ENCODE measurements at places on chromosomes 16 and 17.

DNA sequence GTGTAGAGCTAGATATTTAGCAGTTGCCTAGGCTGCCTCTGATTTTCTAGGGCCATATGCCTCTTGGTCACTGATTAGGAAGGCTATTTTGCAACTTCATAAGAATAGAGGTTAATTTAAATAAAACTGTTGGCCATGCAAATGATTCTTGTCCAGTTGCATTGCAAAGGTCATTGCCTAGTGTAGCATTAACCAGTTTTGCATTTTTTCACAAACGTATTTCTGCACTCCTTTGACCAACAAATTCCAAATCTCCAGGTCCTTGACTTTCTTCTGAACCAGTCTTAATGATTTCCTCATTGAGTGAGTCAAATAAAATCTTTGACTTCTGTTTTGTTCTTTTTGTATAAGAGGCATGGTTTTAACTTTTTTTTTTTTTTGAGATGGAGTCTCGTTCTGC is 33.5 kb downstream of the ERCC4 start:
- no peak for DNase-seq

DNA sequence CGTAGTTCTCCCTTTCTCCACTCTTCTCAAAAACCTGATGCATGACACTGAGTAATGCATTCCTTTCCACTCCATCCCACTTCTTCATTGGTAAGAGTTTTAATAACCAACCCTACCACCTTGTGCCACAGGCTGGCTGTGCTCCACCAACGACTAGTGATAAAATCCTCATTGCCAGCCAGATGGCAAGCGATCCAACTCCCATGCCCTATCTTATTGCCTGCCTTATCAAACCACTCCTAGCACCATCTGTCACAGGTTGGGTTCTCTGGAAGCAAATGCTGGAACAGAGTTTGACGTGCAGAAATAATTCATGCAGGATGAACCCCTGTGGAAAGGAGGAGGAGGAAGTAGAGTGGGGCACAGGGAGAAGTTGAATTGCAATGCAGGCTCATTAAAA is 99.5 kb downstream of the CHD9NB start:
- no peak for DNase-seq

- no peak for DNase-seq
Observed at GRCh38 chr17:26731005-26731921, 562.7 kb upstream of the WSB1 start.

GRCh38 chr16:67174706-67175231 is 4.4 kb downstream of the NOL3 start:
- DNase-seq: no peak

DNA sequence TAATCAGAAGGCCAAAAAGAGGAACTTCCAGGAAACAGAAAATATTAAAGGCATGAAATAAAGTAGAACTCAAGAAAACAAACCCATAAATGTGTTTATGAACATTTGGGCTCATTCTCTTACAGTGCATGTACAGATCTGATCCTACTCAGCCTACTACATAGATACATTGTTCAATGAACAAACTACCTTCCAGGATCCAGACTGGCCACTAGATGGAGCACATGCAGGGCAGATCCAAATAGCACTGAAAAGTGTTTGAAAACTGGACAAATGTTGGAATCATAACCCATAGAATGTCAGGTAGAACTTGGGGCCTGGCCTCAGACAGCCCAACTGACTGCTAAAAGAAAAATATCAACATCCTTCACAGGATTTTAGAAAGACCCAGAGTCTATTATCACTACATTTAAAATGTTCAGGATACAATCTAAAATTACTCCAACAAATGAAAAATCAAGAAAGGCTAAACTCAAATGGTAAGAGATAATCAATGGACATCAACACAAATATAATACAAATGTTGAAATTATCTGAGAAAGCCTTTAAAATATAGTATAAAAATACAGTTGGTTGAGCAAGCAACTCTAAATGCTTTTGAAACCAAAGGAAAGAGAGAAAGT is 122.4 kb upstream of the NUDT7 start:
- no peak for DNase-seq

GRCh38 chr17:17781591-17782496 is 54.9 kb downstream of the SREBF1 start:
- DNase-seq: no peak

DNA sequence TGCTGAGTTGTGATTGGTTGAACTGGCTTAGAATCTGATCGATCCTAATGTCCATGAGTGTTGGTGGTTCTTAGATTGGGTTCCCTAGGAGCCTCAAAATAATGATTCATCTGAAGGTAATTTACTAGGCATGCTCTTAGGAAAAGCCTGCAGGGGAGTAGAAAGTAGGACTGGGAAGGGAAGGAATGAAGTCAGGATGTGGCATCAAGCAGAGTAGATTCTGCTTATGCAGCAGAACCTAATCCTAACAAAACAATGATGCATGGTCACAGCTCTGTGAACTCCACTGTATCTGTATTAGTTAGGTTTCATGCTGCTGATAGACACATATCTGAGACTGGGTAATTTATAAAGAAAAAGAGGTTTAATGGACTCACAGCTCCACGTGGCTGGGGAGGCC is 132.5 kb downstream of the HS3ST2 start:
- no peak for DNase-seq

DNA sequence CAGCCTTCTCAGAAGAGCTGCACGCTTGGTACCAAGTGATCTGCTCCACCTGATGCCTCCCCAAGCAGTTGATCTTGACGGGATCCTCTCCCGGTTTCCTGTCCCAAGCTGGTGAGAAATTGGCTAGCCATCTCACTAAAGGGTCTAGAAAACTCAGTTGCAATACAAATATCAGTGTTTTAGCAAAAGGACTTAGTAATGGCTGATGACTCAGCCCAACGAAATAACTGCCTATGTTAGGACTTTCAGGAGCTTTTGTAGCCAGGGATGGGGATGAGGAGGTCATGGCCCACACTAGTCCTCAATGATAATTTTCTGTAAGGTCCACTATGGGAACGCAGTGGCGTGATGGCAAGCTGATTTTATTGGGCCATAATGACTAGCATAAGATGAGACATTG is 23.3 kb upstream of the ENGASE start:
- no peak for DNase-seq

GRCh38 chr16:67163164-67163998 is 1.2 kb upstream of the HSF4 start:
- DNase-seq: no peak

DNA sequence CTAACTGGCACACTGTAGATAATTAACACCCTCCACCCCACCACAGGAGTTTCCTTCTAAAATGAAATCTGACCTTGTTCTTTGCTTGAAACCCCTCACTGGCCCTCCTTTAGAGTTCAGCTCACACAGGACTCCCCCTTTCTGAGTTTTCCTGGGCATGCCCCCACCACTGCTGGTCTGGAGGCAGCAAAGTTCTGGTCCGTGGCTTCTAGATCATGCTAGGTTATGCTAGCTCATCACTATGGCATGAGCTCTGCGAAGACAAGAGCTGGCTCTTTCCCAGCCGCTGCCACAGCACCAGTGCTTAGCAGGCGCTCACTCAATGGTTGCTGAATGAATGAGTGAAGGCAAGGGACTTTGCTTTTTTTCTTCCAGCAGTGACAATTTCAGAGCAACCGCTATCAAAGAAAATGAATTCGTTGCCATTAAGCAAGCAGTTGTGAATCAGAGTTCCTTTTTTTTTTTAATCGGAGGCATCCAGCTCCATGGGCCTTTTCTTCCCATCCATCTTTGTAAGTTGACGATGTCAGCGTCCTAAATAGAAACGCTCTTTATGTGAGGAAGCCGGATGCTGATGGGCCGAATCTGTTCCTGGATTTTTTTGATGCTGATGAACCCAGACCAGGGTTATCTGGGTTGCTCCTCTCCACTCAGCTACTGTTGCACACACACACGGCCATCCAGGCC is 80.8 kb upstream of the NOL11 start:
- no peak for DNase-seq

- DNase-seq: no peak
Observed at GRCh38 chr17:65799454-65799853, 238.0 kb upstream of the AXIN2 start.

DNA sequence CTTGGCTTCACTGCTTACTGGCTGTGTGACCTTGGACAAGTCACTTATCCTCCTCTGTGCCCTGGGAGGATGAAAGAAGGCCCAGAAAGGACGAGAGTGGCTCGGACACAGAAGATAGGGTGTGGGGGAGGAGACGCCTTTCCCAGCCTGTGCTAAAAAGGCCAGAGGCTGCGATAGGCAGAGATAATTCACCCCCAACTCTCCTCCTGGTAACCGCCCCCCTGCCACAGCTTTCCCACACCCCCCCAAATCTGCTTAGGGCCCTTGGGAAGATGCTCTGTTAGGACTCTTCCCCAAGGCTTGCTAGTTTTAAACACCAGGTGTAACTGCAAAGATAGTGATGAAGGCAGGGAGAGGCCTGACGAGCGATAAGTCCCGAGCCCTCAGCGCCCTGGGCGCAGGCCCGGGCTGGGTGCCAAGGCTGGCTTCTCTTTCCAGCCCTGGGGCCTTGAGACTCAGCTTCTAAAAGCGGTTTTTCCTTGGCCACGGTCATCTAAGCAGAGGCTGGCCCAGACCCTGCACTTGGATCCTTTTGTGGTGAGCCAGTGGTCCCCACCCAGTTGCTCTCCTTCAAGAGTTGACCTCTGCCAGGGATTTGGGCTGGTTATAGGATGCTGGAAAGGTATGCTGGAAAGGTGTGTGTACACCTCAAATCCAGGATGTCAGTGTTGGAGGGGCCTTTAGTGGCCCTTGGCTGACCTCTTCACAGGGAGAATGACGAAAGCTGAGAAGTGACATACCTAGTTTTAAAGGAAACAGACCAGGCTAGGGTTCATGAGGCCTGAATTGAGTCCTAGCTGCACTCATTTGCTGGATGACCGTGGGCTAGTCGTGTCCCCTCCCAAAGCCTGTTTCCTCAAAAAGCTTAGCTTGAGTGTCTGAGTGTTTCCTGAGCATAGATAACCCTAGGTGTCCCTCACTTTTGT is 3.4 kb upstream of the PPP1R9B start:
- no peak for DNase-seq

DNA sequence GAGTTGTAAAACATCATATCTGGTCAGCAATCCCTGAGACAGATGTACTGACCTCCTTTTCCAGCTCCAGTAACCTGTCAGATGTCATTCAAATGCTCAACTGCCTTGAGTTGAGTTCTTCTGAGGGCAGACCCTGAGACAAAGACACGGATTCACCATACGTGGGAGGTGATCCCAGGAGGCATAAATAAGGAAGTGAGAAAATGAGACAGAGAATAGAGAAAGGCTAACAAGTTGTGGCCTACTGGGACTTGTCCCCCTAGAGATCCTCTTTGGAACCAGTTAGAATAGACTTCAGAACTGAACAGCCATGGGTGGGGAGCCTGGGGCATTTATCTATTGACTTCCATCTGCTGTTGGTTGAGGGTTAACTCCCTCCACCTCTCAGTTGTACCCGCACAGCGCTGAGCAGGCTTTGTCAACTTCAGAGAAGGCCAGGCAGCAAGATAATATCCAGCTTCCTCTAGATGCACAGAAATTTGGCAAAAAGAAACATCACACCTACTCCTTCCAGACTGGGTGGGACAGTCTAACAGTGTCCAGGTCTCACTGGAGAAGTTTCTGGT is 123.0 kb upstream of the DYNLRB2 start:
- DNase-seq: no peak

- no peak for DNase-seq
Observed at GRCh38 chr16:68985268-68985667, 120.2 kb upstream of the HAS3 start.

Data from bone marrow (tissue), 2 donors.